Uterus (tissue), 4 donors: ENCODE measurements at places on chromosomes 2 and 18. TPM values are rescaled to one million over a fixed set of nuclear protein-coding genes. Genes with fewer than 3 reads are reported as not detected.
A peak's percentile ranks its signal among the peaks of the same experiment; 100 is the strongest.

- H3K27me3 ChIP-seq: no peaks in the 10 kb centered on the region
- H3K4me3 ChIP-seq: no peak overlapping the region
- no peaks in the 10 kb centered on the region for H3K4me1 ChIP-seq
Measured at GRCh38 chr2:104660991-104661390, 192.9 kb upstream of the POU3F3 start.

- no peaks in the 10 kb centered on the region for H3K36me3 ChIP-seq
- H3K4me3 ChIP-seq: no peak overlapping the region
- H3K4me1 ChIP-seq: no peaks in the 10 kb centered on the region
Measured at GRCh38 chr2:49973436-49973835, 819.1 kb upstream of the FSHR start.

DNA sequence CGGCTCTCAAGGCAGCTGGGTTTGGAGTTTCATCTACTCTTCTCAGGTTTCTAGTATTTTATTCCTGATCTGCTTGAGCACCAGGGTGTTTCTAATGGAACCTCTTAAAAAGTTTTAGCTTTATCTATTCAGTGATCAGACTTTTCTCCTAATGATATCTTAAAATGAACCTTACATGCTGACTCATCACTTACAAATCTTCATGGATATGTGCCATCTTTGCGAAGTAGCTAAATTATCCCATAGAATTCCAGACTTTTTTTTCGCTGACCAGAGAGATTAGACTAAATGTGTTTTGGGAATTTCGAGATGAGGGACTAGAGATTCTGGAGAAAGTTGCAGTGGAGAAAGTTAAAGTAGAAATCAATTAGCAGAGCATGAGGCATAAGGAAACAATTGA, 401.0 kb downstream of the GRB14 start:
- no peaks in the 10 kb centered on the region for H3K4me1 ChIP-seq
- H3K36me3 ChIP-seq: no peaks in the 10 kb centered on the region
- no peak overlapping the region for H3K27ac ChIP-seq
- DNase-seq: no peak
- H3K4me3 ChIP-seq: no peak overlapping the region

GRCh38 chr2:28689771-28690170, 61.9 kb upstream of the PPP1CB start:
- H3K4me3 ChIP-seq: no peak overlapping the region
- H3K27me3 ChIP-seq: no peaks in the 10 kb centered on the region
- DNase-seq: no peak
- H3K4me1 ChIP-seq: no peaks in the 10 kb centered on the region

DNA sequence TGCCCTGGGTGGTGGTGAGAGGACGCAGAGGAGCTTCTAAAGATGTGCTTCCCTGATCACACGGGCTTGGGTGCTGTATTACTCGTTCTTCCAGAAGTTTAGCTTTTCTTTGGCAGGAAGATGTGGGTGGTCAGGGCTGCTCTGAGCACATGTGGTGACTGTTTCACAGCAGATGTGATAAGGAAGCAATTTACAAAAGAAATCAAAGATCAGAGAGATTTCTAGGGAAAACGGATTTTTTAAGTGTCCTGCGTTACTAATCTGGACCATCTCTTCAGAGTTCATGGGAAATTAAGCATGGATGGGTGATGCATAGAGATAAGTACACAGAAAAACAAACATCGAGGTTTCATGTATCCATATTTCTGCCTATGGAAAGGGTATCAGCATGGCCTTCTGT, 99.4 kb downstream of the WDSUB1 start:
- H3K27ac ChIP-seq: no peak overlapping the region
- no peaks in the 10 kb centered on the region for H3K36me3 ChIP-seq
- H3K4me3 ChIP-seq: no peak overlapping the region
- no peak for DNase-seq
- no peaks in the 10 kb centered on the region for H3K4me1 ChIP-seq
- no peaks in the 10 kb centered on the region for H3K27me3 ChIP-seq

Gene DOK6
- 0.26 TPM for total RNA-seq

GRCh38 chr2:140998017-140998416, 1132.8 kb downstream of the LRP1B start:
- H3K4me3 ChIP-seq: no peak overlapping the region
- no peaks in the 10 kb centered on the region for H3K4me1 ChIP-seq
- H3K36me3 ChIP-seq: no peaks in the 10 kb centered on the region
- H3K27ac ChIP-seq: no peak overlapping the region
- no peaks in the 10 kb centered on the region for H3K27me3 ChIP-seq
- DNase-seq: no peak

GRCh38 chr18:3869848-3870247, 419.9 kb downstream of the TGIF1 start:
- H3K4me3 ChIP-seq: no peak overlapping the region
- no peak for DNase-seq
- no peaks in the 10 kb centered on the region for H3K36me3 ChIP-seq
- H3K27ac ChIP-seq: no peak overlapping the region
- no peaks in the 10 kb centered on the region for H3K4me1 ChIP-seq
- no peaks in the 10 kb centered on the region for H3K27me3 ChIP-seq

DNA sequence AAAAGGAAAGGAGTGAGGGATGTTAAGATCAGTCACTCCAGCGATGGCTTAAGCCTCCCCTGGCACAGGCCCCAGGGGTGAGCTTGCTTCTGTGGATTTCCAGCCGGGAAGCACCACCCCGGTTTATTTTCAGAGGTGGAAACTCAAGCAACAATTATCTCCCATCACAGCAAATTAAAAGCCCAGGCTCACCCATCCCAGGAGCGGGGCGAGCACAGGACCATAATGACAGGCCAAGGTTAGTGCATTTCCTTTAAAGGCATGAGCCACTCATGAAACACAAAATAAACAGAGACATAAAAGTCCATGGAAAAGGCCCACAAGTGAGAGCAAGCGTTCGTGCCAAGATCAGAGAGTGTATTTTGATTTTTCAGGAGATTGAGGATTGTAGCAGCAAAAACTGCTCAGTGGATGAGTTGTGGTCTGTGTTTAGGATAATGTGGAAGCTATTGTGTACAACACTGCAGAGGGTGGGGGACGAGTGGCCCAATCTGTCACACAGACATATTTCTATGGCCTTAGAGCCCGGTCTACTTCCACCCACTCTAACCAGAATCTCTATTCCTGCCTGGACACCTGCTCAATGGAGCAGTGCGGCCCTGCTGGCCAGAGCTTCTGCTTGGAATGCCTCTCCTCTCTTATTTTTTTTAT, 111.4 kb upstream of the CDC42EP3 start:
- H3K27ac ChIP-seq: peak overlapping the region; percentile 77
- no peaks in the 10 kb centered on the region for H3K36me3 ChIP-seq
- peak; percentile 75 for DNase-seq
- H3K27me3 ChIP-seq: no peaks in the 10 kb centered on the region
- H3K4me1 ChIP-seq: no peaks in the 10 kb centered on the region

DNA sequence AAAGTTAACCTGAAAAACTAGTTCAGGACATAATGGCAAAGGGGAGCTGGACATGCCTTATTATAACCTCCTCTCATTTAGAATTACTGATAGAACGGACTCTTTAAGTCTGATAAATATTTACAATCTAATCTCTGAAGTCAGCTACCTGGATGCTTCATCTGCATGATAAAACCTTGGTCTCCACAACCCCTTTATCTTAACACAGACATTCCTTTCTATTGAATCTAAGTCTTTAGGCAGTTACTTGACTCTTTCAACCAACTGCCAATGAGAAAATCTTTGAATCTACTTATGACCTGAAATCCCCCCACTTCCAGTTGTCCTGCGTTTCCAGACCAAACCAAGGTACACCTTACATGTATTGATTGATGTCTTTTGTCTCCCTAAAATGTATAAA, 191.2 kb upstream of the LRRTM4 start:
- H3K4me1 ChIP-seq: no peaks in the 10 kb centered on the region
- H3K36me3 ChIP-seq: no peaks in the 10 kb centered on the region
- no peak overlapping the region for H3K4me3 ChIP-seq
- no peak for DNase-seq
- H3K27me3 ChIP-seq: no peaks in the 10 kb centered on the region

GRCh38 chr2:181457741-181458425, 697 bp downstream of the ITGA4 start:
- peak overlapping the region; percentile 37 for H3K4me3 ChIP-seq
- peak; percentile 16 for DNase-seq
- H3K4me1 ChIP-seq: no peaks in the 10 kb centered on the region
- H3K36me3 ChIP-seq: no peaks in the 10 kb centered on the region

Gene MAP2
- total RNA-seq: 4.7 TPM

DNA sequence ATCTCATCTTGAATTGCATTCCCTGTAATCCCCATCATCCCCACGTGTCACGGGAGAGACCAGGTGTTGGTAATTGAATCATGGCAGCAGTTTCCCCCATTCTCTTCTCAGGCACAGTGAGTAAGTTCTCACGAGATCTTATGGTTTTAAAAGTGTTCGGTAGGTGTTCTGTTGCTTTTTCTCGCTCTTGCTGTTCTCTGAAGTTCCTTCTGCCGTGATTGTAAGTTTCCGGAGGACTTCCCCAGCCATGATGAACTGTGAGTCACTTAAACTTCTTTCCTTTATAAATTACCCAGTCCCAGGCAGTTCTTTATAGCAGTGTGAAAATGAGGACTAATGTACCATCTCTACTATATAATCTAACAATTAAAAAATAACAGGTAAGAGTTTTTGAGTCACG, 409.9 kb upstream of the NRXN1 start:
- no peak for DNase-seq
- no peaks in the 10 kb centered on the region for H3K36me3 ChIP-seq
- no peaks in the 10 kb centered on the region for H3K4me1 ChIP-seq

- no peak for DNase-seq
- no peak overlapping the region for H3K27ac ChIP-seq
- H3K36me3 ChIP-seq: no peaks in the 10 kb centered on the region
- H3K4me1 ChIP-seq: no peaks in the 10 kb centered on the region
- H3K4me3 ChIP-seq: no peak overlapping the region
Measured at GRCh38 chr2:16684676-16685339, 19.2 kb upstream of the CYRIA start.

Gene MCEE
- total RNA-seq: 23.2 TPM

Gene ZRANB3
- total RNA-seq: 24.3 TPM

DNA sequence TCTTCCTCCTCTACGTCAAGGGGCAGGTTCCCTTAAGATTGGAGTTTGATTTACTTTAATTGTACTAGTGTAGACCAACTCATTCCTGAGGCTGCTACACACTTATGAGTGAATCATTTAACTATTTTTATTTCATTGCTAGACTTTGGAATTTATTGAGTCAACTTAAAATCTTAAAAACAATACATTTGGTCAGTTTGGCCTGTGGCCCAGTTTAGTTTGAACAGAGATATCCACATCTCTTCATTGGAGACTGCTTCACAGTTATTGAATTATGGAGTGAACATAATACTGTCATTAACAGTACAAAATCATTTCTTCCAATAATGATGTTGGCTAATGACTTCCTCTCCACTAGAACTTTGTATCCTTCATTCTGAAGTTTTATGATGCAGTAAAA, 34.5 kb upstream of the STPG4 start:
- H3K4me3 ChIP-seq: no peak overlapping the region
- no peaks in the 10 kb centered on the region for H3K36me3 ChIP-seq
- peaks cover 8% of the 10 kb centered on the region for H3K4me1 ChIP-seq
- no peak for DNase-seq
- H3K27ac ChIP-seq: peak overlapping the region; percentile 89
- no peaks in the 10 kb centered on the region for H3K27me3 ChIP-seq

Gene ABCG5
- total RNA-seq: not detected

Gene ANKRD53
- total RNA-seq: 1.8 TPM

- no peak for DNase-seq
- H3K36me3 ChIP-seq: no peaks in the 10 kb centered on the region
- no peak overlapping the region for H3K4me3 ChIP-seq
- no peaks in the 10 kb centered on the region for H3K4me1 ChIP-seq
- no peak overlapping the region for H3K27ac ChIP-seq
- no peaks in the 10 kb centered on the region for H3K27me3 ChIP-seq
Measured at GRCh38 chr2:71699428-71699827, 246.1 kb downstream of the DYSF start.

DNA sequence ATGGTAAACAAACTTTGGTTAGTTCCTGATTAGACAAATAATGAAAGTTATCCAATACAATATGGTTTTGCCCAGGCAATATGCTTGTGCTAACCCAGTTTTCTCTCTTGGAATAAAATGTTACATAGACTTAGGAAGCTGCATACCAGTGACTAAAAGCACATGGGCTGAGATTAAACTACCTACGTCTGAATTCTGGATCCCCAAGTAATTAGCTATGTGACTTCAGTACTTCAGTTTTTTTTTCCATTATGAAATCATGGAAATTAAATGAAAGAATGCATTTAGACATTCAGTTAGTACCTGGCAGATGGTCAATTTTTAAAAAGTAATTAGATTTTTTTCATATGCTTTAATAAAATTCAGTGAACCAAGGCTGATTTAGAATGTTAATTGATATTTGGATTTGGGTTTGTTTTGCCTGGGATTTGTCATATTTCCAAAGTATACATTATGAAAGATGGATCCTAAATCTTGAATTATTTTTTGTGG, 213.9 kb downstream of the PTH2R start:
- H3K4me3 ChIP-seq: no peak overlapping the region
- no peaks in the 10 kb centered on the region for H3K36me3 ChIP-seq
- no peak overlapping the region for H3K27ac ChIP-seq
- H3K27me3 ChIP-seq: no peaks in the 10 kb centered on the region

GRCh38 chr18:21064347-21064746, 47.3 kb downstream of the ROCK1 start:
- no peak overlapping the region for H3K27ac ChIP-seq
- no peak for DNase-seq
- no peaks in the 10 kb centered on the region for H3K27me3 ChIP-seq
- H3K4me1 ChIP-seq: no peaks in the 10 kb centered on the region

GRCh38 chr2:67667054-67667908, 270.1 kb downstream of the ETAA1 start:
- no peaks in the 10 kb centered on the region for H3K27me3 ChIP-seq
- H3K4me1 ChIP-seq: no peaks in the 10 kb centered on the region
- no peak for DNase-seq
- no peak overlapping the region for H3K27ac ChIP-seq
- no peak overlapping the region for H3K4me3 ChIP-seq
- H3K36me3 ChIP-seq: no peaks in the 10 kb centered on the region
